OCI-LY7 (cell line): ENCODE measurements at places on chromosomes 7 and 10.

DNA sequence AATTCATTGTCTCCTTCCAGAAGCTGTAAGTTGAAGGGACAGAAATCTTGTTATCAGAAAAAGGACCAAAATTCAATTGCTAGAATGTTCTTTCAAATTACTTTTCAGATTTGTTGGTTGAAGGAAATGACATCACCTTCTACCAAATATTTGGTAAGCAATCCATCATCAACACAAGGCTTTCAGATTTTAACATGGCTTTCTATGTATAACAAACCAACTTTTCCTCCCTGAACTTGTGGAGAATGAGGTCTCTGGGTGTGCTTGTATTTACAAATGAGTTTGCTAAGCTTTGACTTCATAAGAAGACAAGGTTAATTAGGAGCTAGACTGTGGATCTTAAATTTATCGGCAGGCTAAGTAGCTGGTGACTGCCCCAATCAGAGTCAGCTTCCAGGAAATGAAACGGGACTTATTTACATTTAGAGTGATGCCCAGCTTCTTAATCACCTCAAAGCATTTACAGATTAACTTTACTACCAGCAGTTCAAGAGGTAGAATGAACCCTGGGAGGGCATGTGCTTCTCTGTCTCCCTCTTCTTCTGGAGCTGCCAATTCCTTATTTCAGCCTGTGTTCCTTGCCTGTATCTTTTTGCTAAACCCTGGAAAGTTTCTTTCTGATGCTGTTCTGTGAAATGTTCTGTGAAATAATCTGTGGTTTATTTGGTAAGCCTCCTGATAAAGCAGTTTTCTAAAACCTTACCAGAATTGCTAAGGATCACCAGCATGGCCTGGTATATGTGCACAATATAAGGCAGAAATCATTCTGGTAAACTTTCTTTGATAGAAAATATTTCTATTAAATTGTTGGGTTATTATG, 248.8 kb upstream of the FZD8 start:
- no peak for DNase-seq

- DNase-seq, result no peak
Observed at GRCh38 chr7:99393355-99394187, 14.8 kb downstream of the PDAP1 start.

DNA sequence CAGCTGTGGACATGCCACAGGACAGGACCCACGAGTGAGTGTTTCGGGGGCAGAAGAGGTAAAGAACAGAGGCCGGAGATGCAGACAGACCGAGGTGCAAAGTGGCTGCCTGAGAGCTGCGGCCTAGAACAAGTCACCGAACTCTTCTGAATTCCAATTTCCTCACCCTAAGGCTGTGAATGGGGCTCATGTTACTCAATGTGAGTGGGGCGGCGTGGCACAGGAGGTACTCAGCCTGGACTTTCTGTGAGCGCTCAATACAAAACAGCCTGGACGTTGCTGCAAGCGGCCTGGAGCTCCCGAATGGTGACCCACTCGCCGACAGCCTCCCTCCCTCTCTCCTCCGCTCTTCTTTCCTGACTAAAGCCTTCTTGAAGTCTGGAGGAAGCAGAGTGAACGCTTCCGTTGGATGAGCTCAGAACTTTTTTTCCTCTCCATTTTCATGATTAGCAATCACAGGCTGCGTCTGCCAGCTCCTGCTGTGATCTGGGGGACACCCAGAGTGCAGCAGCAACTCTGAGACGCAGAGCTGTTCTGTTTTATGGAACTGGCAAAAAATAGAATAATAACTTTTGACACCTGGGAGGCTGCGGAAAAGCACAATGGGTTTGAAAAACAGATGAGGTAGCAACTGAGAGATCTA, 108.5 kb downstream of the PTPRN2 start:
- no peak for DNase-seq

- DNase-seq, result no peak
Observed at GRCh38 chr10:95394161-95394880, 103.5 kb upstream of the PDLIM1 start.

DNA sequence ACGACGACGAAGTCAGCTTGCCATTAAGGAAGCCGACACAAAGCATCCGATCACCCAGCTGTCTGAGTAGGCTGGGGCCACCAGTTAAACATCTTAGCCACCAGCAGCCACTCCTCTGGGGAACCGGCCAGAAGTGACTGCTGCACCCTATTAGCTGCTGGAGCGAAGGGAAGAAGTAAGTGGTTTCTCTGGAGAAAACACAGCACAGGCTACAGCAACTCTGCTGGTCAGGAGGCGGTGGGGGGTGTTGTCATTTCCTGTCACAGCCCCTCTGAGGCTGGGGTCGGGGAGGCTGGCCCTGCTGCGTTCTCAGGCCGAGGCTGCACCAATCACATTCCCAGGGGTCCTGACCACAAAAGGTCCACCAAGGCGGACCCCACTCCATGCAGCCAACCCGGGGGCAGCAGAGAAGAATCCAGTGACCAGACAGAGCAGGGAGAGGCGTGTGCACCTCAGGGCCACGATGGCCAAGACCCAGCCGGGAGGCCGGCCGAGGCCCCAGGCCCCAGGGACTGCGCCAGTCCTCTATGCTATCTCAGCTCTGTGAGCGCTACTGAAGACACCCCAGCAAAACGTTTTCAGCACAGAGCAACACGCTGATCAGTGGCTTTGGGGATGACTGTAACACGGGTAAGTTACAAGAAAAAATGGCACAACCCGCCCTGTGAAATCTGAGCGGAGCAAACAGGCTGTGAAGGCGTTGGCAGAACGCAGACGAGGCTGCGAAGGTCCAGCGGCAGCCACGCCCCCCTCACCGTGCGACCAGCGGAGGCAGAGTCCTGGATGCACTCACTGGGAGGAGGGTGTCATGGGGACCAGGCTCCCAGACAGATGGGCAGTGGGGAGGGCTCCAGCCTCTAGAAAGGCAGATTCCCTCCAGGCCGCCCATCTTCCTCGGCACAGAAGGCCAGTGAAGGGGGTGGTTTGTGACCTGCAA, 24.8 kb downstream of the STK32C start:
- DNase-seq, result no peak

GRCh38 chr7:138549082-138549481, 89.0 kb downstream of the TRIM24 start:
- DNase-seq, result no peak

DNA sequence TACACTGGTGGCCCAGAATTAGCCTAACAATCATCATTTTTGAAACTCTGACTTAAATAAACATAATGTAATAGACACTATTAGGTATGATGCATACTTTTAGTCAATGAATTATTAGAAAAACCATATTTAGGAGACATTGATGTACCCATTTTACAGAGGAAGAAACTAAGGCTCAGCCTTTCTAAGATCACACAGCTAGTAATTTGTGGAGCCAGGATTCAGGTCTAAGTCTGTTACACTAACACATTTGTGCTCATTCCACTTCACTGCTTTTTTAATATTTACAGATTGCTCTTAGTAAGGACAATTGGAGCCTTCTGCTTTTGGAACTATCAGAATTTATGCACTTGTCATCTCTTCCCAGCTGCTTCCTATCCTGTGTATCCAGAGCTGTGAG, 8.9 kb downstream of the CFAP43 start:
- DNase-seq, result no peak

DNA sequence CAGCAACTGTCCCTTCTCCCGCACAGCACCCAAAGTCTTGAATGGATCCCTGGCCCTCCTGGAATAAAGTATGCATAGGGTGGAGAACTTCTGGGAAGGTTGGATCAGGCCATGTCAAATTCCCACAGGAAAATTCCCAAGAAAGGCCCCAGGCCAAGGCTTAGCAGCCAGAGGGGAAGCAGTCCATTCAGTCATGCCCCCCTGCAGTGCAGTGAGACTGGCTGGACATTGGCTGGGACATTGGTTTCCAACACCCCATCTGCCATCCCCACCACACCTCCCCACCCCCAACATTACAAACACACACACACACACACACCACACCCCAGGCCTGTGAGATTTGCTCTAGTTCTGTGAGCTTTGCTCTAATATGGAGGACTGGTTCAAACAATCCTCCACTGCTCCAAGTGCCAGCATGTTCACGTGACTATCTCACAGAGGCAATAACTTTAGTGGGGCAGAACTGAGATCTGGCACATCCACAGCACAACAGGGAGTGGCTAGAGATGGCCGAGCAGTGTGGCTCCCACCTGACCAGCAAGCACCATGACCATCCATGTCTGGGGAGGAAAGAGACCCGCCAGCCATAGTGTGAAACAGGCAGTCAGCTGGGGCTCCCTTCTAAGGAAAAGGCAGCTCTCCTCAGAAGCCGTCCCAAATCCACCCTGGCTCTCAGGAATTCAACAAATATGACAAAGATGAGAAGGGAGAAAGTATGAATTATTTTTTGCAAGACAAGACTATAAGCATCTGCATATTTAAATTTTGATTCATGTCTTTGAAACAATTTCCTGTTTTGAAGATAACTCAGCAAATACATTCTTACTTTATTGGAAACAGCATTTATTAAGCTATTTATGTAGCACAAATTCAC, 6.7 kb upstream of the FAM170B start:
- DNase-seq, result no peak

DNA sequence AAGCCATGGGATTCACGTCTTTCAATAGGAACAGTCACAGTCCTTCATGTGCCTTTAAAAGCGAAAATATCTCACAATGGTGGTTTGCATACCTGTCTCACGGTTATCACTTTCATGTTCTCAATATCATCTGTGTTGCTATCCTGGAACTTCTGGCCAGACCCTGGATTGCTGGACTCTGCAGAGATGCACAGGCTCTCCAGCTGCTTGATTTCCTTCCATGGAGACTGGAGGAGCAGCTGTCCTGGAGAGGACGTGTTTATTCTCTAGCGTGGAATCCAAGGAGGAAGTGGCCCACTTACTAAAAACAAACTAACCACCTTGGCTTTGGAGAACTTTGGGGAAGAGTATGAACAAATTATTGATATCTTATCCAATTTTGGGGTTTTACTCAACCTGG, 16.5 kb downstream of the BTBD16 start:
- no peak for DNase-seq

GRCh38 chr10:88347597-88348304, 235.4 kb downstream of the RNLS start:
- DNase-seq, result no peak

DNA sequence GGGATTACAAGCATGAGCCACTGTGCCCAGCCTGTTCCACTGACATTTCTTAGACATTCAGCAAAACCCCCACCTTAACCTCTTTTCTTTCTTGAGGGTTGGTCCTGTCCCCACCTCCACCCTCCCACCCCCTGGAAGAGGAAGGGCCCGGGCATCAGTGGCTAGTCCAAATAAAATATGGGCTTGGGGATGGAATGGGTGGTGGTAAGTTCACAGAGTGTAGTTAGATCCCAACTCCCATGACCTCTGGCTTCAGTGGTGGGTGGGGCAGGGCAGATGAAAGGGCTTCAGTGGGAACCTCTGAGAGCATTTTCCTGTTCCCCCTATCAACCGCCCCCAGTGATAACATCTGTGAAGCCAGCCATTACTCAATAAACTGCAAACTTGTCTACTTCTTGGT, 9.8 kb downstream of the SFXN3 start:
- DNase-seq, result no peak

- DNase-seq, result no peak
Observed at GRCh38 chr7:132784406-132784805, 208.1 kb upstream of the PLXNA4 start.

DNA sequence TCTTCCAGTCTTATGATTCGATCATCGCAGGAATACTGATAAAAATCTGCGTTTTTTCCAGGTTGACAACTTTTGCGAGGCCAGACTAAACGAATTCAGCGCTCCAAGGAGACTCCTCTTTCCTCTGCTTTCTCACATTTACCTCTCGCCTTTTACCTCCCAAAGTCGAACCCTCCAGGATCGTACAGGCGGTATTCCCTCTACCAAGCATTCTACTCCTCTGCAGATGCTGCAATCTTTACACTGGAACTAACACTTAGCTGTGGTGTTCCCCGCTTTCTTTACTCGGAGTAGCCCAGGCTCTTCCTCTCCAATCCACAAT, 449 bp downstream of the NUDT5 start:
- peak; percentile 7 for DNase-seq

DNA sequence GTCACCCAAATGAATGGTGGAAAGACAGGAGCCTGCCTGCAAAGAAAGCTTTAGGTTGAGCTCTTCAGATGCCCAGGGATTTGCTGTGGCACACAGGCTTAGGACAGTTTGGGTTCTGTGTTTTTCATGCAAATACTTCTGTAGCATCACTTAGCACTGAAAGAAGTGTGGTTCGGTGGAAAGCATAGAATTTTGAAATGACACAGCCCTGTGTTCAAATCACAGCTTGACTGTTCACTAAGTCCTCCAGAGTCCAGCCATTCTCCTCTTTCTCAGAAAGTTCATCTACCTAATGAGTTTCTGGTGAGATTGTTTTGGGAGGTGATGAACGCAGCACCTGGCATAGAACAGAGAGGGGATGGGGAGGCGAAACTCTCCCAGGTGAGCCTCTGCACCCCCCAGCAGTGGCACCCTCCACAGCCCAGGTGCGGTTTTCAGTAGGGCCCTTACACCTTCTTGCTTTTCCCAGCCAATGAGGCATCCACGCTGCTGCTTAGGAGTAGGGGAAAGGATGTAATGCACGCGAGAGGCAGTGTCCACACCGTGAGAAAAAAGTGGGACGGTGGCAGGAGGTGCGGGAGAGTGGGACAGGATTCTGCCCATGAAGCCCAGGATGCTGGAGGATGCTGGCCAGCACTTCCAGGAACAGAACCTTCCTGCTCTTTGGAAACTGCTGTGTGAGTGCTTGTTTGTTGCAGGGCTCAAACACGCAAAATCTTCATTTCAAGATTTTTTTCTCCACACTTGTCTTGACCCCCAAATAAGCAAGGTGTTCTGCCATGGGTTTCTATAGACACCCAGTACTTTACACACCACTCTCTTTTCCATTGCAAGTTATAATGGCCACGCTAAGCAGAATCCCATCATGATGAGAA, 11.6 kb downstream of the EN2 start:
- DNase-seq, result no peak
